ENCODE measurements at places on chromosomes 6 and 20.

DNA sequence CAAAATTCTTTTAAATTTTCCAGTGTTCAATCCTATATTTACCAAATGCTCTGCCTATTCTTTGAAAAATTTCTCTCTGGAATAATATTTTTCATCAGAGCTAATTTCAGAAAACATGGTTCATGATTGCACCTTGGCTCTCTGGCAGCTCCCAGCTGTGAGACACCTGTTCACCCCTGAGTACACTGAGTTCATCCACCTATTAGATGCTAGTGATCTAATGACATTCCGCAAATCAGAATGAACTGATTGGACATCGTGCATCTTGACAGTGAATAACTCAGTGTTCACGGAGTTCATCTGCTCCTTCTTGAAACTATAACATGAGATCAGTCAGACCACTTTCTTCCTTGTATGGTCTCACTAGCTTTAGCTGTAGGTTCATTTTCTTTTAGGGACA, 3.9 kb upstream of the SHPRH start:
- DNase-seq: no peak

GRCh38 chr6:37077905-37078296, 72.4 kb downstream of the FGD2 start:
- DNase-seq: peak; percentile 97

- no peak for DNase-seq
Measured at GRCh38 chr20:61316346-61316745, 64.3 kb downstream of the CDH4 start.

DNA sequence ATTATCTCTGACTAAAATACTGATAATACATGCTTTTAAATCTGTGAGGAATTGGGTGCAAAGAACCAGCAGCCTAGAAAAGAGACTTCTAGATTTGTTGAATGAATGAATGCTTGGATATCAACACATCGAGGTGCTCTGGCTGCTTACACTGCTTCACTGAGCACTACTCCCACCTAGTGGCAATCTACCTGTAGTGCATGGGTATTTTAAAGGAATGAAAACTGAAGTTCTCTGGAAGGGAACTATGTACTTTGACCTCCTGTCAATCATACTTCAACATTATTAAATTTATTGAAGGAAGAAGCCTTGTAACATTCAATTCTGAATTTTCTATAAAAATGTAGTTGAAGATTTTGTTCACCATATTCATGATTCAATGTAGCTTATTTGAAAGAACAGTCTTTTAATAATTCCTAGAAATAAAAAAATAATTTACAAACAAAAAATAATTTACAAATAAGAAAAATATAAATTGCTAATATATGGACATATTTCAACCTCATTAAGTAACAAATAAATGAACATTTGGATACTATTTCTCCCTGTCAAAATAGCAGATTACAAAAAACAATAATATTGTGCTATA, 111.2 kb upstream of the MMS22L start:
- DNase-seq: peak; percentile 62

DNA sequence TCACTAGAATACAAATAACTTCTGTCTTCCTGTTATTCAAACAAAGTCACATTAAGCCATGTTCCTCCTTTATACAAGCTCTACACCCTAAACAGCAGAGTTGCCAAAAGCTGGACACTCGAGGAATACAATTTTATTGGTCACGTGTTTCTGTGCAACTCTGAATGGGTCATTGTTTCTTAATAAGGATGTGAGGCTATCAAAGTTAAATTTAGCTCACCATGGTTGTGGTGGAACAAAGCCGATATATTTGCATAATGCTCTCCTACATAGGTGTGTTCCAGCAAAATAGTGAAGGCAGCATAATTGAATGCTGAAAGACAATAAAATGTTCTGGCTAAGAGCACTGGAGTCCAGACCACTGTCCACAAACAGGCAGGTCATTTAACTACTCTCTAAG, 36.9 kb upstream of the CD2AP start:
- no peak for DNase-seq

- DNase-seq: no peak
Measured at GRCh38 chr6:28008053-28008452, 51.0 kb downstream of the OR2B6 start.

DNA sequence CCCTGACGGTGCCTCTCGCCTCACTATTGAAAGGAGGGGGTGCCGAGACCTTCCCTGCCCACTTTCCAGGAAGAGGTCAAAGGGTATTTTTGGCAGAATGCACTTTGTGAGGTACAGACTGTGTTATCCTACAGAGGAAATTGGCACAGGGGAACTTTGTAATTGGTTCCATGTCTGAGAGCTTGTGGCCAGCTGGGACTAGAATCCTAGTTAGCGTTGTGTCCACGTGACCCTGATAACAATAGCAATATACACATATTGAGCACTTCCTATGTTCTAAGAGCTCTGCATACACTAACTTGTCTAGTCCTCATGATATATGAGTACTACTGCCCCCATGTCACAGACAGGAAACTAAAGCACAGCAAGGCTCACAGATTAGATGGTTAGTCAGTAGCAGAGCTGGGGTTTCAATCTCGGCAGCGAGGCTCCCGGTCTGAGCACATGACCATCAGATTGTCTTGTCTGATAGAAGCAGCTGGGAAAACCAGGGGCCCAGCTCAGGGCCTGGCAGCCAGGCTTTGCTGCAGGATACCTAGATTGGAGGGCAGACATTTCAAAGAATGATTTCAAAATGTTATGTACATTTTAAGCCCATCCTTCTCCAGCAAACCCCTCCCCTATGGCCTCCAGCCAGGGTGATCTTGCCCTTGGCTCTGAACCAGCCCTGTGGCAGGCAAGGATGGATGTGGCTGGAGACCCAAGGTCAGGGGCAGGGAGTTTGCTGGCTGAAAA, 1.4 kb downstream of the MAPK13 start:
- peak; percentile 87 for DNase-seq

DNA sequence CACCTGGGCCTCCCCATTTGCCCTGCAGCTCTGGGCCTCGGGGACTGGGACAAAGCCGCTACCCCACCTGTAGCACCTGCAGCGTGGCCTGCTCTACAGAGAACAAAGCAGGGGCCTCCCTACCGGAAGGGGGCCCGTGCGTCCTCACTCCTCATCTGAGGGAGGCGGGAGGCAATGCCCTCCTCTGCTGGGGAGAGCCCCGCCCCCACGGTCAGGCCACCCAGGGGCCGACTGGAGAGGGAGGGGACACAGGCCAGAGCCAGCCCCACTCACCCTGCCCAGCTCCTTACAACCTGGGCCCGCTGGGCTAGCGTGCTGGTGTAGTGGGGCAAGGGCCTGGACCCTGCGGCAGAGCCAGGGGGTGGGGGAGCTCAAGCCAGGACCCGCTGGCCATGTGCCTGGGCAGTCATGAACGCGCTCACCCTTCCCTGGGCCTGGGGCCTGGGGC, 8.0 kb downstream of the LAMA5 start:
- DNase-seq: no peak

GRCh38 chr20:4320291-4320690, 304.9 kb upstream of the RNF24 start:
- no peak for DNase-seq

DNA sequence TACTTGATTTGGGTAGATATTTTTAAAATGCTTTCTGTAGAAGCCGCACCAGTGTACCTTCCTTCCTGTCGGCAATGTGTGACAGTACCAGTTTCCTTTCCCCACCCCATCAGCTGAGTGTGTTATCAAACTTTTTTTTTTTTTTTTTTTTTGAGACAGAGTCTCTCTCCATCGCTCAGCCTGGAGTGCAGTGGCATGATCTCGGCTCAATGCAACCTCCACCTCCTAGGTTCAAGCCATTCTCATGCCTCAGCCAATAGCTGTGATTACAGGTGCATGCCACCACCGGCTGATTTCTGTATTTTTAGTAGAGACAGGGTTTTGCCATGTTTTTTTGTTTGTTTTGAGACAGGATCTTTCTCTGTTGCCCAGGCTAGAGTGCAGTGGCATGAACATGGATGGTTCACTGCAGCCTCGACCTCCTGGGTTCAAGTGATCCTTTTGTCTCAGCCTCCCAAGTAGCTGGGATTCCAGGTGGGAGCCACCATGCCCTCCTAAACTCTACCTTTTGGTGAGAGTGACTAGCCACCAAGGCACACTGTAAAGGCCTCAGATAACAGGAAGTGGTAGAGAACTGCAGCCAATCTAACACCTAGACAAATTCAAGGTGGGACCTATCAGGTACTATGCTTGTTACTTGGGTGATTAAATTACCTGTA, 26.5 kb upstream of the ZBTB22 start:
- no peak for DNase-seq

DNA sequence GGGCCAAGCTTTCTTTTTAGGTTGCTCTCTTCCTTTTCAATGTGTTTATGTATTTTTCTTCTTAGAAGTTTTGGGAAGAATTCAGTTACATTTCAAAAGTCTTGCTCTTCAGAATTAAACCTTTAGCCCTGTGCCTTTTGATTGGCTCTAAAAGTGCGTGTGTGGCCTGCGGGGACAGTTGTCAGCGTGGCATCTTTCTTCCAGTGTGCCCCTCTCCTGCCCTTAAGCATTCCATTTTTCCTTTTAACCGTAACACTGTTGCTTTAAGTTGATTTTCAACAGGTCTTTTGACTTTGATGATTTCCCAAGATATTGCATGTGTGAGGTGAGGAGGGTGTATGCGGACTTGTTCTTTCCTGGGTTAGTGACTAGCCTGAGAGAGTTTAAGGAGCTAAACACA, 999.1 kb upstream of the FLRT3 start:
- no peak for DNase-seq

DNA sequence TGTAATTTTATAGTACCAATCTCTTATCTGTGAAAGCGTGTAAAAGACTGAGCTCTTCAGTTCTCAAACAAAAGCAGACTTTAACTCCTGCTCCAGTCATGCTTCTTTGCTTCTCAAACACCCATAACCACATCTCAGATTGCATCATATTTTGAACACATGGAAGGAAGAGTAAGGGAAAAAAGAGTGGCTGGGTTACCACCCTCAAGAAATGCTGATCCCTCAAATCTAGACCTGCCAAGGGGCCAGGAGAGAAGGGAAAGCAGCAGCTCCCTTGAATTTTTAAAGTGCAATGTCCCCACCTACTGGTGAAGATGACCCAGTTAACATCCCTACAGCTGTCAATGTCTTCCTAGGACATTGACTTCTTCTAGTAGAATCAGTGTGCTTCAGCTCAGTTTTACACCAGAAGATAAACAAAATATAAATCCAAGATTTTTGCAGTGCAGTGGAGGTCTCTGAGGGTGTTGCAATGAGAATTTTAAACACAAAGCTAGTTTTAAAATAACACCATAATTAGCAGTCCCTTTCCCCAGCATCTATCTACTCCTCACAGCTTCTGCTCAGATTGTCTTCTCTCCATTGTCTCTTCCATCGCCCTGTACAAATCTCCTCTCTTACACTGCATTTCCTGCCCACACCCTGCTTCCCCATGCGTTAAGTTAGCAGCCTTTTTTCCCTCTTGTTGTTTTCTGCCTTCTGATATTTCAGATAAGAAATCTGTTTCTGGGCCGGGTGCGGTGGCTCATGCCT, 22.6 kb upstream of the HLA-DQB2 start:
- peak; percentile 61 for DNase-seq

DNA sequence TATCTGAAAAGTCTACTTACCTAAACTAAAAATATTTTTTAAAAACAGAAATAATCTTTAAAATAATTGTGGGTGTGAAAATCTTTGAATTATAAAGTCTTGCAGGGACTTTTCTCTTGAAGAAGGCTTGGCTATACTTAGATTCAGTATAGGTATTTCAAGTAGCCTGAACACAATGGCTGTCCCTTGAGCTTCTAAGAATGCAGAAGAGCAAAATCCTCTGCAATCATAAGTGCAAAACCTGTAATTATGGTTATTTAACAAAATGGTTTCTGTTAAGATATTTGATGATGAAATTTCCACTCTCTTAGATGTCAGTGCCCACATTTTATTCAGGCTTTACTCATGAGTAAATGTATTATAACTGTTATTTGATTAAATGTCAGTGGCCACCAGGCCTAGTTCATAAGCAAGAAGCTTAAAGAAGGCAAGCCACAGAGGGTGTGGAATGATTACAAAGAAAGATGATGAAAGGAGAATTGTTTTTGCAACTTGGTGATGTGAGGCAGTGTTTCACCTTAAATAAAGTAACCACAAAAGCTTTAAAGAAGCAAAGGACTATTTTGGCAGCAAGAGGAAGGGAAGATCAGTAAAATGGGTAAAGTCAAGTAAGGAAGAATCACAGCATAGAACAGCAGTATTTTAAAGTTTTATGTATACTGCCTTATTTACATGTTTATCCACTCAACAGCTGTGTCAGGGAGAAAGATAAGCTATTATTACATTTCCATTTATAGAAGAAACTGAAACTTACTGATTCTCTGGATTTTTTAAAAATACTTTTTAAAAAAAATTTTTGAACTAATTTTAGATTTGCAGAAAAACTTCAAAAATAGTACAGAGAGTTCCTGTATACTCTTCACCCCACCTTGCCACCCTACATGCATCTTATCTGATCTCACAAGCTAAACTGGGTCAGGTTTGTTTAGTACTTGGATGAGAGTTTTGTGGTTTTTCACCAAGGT, 351.2 kb upstream of the RUNX2 start:
- DNase-seq: peak; percentile 17

GRCh38 chr6:29236060-29236459, 65.4 kb downstream of the OR2J2 start:
- DNase-seq: no peak

GRCh38 chr20:24875078-24875477, 74.0 kb upstream of the CST7 start:
- DNase-seq: no peak

DNA sequence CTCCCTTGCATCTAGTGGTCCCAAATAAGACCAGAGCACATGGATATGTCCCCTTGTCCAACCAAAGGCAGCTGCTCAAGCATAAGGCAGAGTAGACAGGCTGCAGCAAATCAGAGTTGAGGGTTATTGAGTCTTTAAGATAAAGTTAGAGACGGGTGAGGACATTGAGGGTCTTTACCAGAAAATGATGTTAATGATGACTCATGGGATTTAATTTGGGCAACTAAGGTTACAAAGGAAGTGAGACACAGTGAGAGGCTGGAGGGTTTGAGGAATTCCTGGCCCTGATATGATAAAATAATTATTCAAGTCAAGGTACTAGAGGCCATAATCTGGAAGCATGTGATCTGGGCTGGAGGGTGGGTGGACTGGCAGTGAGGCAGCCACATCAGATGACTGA, 133.6 kb downstream of the ALDH8A1 start:
- peak; percentile 38 for DNase-seq

- DNase-seq: no peak
Measured at GRCh38 chr6:169656546-169657283, 45.1 kb downstream of the WDR27 start.
